ENCODE measurements at places on chromosomes 7 and 10.

DNA sequence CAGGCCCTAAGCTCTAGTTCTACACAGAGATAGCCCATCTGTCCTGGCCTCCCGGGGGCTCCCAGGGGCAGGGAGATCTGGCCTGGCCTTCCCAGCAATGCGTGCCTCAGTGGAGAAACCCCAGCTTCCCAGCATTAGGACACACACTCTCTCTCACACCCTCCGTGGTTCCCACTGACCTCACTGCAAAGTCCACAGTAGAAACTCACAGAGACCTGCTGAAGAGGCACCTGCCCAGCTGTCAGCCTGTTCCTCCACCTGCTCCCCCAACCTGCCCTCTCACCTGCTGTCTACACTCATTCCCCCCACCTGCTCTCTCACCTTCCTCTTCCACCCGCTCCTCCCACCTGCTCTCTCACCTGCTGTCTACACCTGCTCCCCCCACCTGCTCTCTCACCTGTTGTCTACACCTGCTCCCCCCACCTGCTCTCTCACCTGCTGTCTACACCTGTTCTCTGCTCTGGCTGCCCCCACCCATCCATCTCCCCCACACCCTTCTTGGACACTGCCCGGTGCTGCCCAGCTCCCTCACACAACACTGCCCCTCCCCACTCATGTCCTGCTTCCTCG lies 21.1 kb upstream of the PFKP start:
- DNase-seq = no peak

DNA sequence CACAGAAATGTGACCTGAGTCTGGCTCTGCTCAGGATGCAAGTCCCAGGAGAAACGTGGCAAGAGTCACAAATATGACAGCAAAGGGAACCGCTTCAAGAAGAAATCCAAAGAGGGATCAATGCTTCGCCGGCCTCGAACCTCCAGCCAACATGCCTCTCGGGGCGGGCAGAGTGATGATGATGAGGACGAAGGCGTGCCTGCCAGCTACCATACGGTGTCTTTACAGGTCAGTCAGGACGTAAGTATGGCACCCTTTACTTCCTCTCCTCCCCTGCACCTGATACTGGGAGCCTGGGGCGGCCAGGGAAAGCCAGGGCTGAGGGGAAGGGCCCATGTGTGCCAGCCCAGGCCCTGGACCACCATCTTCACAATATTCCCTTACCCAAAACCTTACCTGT lies 18.6 kb upstream of the NFKB2 start:
- no peak for DNase-seq

DNA sequence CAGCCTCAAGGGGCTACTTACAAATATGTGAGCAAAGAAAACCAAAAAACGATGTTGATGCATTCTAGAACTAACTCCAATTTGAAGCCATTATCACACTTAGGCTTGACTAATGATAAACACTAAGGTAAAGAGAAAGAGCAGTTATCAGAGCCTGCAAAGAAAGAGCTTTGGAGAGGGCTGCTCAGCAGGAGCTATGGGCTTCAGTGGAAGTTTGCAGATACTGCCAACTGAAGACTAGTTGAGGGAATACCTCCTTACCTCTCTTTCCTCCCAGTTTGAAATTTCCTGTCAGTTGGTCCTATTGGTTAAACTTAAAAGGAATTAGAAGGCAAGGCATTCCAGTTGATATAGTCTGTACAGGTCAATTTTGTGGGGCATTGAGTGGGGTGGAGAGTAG lies 498.1 kb upstream of the POT1 start:
- no peak for DNase-seq

DNA sequence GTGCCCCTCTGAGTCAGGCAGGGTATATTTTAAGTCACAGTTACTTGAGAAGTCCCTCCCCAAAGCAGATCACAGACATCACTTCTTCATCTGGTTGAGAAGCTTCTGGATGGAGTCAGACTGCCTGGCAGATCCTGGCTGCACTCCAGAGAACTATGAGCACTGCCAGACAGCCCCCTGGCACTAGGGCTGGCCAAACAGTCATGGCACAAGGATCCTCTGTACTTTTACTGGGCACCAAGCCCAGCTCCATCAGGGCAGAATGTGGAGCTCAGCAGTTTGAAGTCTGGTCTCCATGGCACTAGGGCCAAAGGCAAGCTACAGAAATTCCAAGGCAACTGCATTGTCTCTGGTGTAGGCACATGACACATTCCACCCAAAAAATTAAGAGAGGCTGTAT lies 162.1 kb downstream of the NRG3 start:
- no peak for DNase-seq

DNA sequence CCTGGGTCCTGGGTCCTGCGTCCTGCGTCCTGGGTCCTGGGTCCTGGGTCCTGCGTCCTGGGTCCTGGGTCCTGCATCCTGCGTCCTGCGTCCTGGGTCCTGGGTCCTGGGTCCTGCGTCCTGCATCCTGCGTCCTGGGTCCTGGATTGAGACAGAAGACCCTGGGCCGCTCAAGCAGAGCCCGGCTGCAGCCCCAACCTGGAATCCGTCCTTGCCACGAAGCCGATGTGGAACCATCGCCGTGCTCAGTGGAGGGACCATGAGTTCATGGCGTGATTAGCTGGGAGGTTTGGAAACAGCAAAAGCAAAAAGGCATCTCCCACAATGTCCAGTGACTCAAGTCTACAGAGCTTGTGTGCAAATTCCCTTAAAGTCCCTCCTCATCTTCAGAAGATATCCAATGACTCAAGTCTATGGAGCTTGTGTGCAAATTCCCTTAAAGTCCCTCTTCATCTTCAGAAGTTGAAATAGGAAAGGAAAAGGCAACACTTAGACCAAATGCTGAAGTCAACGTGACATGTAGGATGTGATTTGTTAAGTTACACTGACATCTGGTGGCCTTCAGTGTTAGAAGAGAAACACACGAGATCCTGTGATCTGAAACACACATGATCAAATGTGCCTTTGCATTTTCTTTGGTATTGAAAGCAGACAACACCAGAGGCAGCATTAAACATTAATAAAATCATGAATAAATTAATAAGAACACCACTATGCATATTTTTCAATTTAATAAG lies 179.9 kb downstream of the PTPRN2 start:
- peak; percentile 53 for DNase-seq

- no peak for DNase-seq
Measured at GRCh38 chr7:74000489-74001149, 27.4 kb upstream of the ELN start.

GRCh38 chr10:35854661-35855060 lies 212.6 kb upstream of the FZD8 start:
- no peak for DNase-seq

GRCh38 chr10:86415583-86415982 lies 49.0 kb upstream of the GRID1 start:
- DNase-seq = no peak

- DNase-seq = no peak
Measured at GRCh38 chr7:128033246-128033645, 2.0 kb upstream of the LRRC4 start.

- DNase-seq = no peak
Measured at GRCh38 chr10:63210611-63211196, 77.6 kb downstream of the NRBF2 start.

DNA sequence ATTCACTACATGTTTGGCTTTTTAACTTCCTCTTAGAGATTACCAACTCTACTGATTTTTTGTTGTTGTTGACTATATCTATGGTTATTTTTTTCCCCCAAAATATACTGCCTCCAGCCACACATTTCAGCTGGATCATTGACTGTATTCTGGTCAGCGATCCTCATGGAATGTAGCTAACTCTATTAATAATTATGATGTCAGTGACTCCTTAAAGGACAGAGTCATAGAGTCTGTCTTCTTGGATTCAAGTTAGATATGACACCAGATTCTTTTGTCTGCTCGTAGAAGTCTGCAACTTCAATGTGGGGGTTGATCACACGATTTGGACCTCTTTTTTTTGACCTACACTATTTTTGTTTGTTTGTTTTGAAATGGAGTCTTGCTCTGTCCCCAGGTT lies 33.2 kb downstream of the UBN2 start:
- DNase-seq = no peak
